ENCODE measurements at places on chromosomes 12 and 14.
A peak's percentile ranks its signal among the peaks of the same experiment; 100 is the strongest.

DNA sequence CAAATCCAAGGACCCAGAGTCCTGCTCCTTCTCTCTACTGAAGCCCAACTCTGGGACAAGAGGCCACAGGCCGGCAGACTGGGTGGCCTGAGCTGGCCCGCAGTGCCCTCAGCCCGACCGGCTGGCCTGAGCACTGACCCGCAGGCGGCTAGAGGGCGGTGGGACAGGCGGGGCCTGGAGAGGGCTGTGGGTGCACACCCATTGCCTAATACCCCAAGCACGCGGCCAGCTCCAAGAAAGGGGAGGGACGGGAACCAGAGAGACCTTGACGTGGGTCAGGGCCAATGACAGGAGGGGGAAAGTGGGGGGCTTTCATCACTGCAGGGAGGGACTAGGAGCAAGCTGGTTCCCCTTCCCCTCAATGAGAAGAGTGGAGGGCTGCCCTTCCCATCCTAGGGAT, 2.0 kb upstream of the WNT10B start:
- DNase-seq, result no peak

- no peak for DNase-seq
These were observed 40.3 kb downstream of the SOCS2 start for GRCh38 chr12:93612776-93613175.

- DNase-seq, result no peak
These were observed 125.0 kb upstream of the MYF6 start for GRCh38 chr12:80582431-80582830.

- DNase-seq, result no peak
These were observed 101.9 kb downstream of the RIN3 start for GRCh38 chr14:92615451-92615850.

DNA sequence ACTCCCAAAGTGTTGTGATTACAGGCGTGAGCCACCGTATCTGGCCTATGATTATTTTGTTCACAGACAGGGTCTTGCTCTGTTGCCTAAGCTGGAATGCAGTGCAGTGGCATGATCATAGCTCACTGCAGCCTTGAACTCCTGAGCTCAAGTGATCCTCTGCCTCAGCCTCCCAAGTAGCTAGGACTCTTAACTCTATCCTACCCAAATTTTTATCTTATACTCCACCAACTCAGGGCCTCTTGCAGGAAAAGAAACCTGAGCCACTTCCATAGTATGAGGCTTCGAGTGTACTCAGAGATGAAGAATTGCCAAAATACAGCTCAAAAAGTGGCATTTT, 828 bp downstream of the MMAB start:
- DNase-seq, result no peak

DNA sequence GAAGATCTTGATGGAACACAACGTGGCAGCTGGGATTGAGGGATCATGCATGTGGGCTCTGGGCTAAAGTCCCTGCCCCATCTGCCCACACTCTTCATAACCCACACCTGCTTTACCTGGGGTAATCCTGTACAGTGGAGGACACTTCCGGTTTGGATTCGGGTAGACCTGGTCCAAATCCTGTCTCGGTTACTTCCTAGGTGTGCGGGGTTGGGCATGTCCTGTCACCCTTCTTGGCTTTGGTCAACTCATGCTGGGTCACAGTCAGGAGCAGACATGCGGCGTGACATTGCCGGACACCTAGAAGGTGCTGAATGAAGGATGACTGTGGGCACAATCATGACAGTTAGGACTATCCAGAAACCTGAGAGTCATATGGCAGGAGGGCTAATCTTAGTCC, 30.7 kb upstream of the WSCD2 start:
- DNase-seq, result no peak

DNA sequence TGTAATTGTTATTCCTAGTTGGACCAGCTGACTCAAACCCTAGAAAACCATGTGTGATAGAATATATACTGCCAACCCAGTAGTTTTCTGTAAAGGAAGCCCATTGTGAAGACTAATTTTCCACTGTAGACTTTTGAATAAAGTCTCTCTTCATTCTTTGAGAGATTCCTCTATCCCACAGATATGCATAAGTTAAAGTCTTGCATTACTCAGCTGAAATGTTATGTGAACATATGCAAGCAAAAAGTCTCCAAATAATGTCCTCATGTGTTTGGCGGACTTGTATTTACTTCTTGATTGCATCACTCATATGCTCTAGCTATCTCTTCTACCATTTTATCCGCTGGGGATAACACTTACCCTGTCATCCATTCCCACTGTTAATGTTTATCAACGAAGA, 35.1 kb upstream of the OTOGL start:
- DNase-seq, result no peak

- DNase-seq, result no peak
These were observed 11.2 kb upstream of the DYNC1H1 start for GRCh38 chr14:101953151-101953550.

DNA sequence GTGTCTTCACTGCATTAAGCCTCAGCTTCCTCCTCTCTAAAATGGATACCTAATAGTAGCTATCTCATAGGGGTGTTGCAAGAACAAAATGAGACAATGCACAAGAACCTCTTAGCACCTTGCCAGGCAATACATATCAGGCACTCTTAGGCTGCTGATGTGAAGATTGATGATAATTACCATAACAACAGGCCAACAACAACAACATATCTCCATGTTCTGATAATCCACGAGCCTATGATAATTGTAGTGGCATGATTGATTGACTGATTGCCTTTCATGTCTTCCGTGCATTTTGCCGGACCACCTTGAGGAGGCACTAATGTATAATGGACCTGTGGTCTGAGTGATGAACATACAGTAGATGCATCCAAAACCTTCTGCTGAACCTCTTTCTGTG, 50.7 kb upstream of the WSCD2 start:
- DNase-seq, result no peak

GRCh38 chr12:98743362-98743953, 98.4 kb downstream of the APAF1 start:
- peak; percentile 21 for DNase-seq

DNA sequence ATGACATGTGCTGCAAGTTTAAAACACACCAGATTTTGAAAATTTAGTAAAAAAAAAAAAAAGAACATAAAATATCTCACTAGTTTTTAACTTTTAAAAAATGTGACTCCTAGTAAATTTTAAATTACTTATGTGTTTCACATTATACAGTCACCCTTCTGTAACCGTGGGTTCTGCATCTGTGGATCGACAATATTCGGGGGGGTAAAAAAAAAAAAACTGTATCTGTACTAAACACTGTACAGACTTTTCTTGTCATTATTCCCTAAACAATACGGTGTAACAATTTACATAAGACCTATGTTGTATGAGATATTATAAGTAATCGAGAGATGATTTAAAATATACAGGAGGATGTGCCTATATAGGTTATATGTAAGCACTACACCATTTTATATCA, 3.2 kb downstream of the DDX24 start:
- no peak for DNase-seq

DNA sequence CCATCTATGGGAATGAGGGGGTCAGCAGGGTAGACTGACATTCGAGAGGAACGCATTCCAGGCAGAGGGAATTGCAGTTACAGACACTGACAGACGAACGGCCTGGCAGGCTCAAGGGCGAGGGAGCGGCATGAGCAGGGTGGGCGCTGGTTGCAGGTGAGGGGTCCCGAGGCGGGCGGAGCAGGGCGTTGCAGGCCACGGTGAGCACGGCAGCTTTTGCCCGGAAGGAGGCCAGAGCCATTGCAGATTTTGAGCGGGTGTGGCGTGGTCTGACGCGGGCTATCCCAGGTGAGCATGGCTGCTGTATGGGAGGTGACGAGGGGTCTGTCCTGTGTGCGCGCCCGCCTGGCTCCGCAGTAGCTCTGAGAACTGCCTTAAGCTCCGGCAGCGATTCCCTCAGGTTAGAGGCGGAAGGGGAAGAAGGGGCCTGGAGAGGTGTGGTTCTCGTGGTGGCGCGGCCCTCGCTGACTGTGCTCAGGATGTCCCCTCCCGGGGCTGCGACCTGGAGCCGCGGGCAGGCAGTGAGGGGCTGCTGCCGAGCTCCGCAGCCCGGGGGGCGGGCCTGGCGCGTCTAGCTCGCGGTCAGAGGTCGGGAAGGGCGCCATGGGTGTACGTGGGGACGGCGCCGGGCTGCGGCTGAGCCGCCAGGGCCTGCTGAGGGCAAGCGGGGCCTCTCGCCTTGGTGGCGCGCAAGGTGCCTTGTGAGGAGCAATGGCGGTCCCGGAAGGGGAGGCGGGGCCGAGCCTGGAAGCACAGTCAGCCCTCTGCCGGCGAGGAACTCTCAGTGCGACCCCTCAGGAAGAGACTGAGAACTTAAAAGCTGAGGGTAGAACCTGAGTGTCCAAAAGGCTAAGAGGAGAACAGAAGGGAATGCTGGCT, 177.1 kb downstream of the CACNA1C start:
- DNase-seq, result no peak

GRCh38 chr12:121110211-121110940, 22.3 kb upstream of the P2RX7 start:
- peak; percentile 56 for DNase-seq

DNA sequence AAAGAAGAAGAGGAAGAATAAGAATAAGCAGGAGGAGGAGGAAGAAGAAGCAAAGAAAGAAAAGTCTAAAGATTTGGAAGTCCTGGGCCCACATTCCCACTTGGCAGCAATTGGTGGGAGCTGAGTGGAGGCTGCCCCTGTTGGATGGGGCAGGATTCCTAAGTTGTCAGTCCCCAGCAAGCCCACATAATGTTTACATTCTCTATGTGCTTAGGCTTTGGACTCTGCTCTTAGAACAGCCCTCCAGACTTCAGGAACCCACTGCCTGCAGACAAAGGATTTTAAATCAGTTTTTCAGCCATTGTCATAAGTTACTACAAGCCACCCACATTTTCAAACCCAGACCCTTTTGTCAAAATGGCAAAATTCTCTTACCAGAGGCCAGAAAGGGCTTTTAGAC, 92.0 kb downstream of the OTX2 start:
- no peak for DNase-seq

DNA sequence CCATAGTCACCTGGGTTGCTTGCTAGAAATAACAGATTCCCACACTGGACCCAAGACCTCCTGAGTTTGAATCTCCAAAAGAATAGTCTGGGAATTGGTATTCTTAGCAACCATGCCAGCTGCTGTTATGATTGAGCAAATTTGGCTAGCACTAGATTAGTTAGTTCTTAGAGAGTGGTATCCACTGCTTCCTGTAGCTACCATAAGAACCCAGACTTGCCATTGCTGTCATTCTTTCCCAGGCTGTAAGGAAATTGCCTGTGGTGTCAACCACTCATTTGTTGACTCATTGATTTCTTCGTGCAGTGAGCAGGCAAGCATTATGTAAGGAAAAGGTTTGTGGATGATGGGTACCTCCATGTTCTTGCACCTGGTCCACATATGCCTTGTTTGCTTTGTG, 201.8 kb upstream of the RGS6 start:
- no peak for DNase-seq

- no peak for DNase-seq
These were observed 63.5 kb downstream of the LLPH start for GRCh38 chr12:66066929-66067523.

GRCh38 chr14:104138098-104138717, at the start of gene KIF26A:
TSS of gene KIF26A (plus strand) at chr14:104138587. CDS start at chr14:104138723, 136 bp downstream.
- DNase-seq, result peak; percentile 51

GRCh38 chr12:3041558-3042164, 35.5 kb upstream of the TSPAN9 start:
- peak; percentile 69 for DNase-seq

GRCh38 chr12:59499774-59500173, 96.1 kb upstream of the SLC16A7 start:
- no peak for DNase-seq

DNA sequence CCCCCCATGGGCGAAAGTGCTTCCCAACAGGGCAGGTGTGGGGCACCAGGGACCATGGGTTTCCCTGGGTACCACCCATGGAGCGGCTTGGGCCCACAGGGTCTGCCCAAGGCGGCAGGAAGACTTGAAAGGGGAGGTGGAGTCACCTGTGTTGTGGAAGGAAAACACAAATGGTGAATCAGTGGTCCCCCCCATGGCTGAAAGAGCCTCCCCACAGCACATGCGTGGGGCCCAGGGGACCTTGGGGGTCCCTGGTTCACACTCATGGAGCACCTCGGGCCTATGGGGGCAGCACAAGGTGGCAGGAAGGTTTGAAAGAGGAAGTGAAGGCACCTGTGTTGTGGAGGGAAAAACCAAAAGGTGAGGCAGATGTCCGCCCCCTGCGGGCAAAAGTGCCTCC, 581.9 kb downstream of the ALG10 start:
- no peak for DNase-seq

DNA sequence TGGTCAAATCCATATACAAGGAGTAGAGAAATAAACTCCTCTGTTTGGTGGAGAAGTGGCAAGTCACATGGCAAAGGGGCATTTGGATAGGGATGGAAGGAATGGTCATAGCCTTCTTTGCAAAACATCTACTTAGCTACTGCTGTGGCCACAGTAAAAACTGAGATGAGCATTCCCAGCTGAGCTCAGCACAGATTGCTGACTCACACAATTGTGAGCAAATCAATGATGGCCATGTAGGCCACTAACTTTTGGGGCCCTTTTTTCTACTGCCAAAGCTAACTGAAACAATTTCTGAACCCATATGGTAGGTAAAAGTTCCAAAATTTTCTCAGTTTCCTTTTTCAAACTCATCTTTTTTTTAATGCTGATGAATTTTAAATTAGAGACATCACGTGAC, 31.6 kb downstream of the DUSP6 start:
- DNase-seq, result no peak

- no peak for DNase-seq
These were observed 154.1 kb upstream of the PELI2 start for GRCh38 chr14:55964091-55964490.

GRCh38 chr12:81627336-81628189, 131.6 kb downstream of the PPFIA2 start:
- DNase-seq, result peak; percentile 52

DNA sequence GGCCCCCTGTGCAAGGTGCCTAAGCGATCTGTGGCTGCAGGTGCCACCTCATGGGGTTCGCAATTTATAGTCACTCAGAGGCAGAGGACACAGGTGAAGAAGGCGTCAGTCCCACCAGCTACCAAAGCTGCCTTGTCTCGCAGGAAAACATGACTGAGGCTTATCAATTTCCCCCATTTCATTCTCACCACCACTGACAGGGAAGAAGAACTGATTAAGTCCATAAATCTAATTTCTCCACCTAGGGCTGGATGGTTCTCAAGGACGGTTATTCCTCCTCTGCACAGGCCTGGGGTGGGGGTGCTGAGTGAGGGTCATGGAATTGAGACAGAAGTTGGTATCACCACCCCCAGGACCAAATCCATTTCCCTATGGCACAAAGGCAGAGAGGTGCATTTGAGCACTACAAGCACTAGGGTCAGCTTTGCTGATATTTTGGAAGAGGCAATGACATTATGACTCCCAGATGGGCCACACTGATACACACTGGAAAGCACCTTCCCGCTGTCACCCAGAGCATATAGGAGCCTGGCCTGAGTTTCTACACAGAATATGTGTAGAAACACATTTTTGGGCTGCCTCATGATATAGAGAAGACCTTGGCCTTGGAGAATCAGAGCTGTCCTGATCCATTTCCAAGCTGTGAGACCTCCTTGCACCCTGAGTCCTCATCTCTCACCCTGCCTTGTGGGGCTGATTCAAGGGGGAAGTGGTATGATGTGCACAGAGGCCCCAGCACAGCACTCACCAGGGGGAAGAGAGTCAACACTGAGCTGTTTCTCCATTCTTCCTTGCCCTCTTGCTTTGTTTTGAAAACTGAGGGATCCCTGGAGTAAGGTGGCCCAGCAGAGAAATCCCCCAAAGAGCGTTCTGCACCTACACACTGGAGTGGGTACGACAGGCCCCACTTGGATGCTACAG, 59.4 kb downstream of the PITPNM2 start:
- DNase-seq, result no peak
